Fibroblast of lung (primary cell): ENCODE measurements at places on chromosomes 1 and 21. TPM values are rescaled to one million over a fixed set of nuclear protein-coding genes. Genes with fewer than 3 reads are reported as not detected.

- peak; percentile 97 for DNase-seq
Measured at GRCh38 chr21:35204850-35205541, 155.9 kb upstream of the RUNX1 start.

- no peak overlapping the region for H3K4me3 ChIP-seq
- H3K27ac ChIP-seq, result no peak overlapping the region
- no peaks in the 10 kb centered on the region for H3K27me3 ChIP-seq
Measured at GRCh38 chr1:237353918-237354317, 311.9 kb downstream of the RYR2 start.

GRCh38 chr1:114334297-114334696 lies 176.7 kb downstream of the TRIM33 start:
- no peak overlapping the region for H3K27ac ChIP-seq
- no peaks in the 10 kb centered on the region for H3K4me1 ChIP-seq
- H3K27me3 ChIP-seq, result peaks cover 21% of the 10 kb centered on the region
- no peak for DNase-seq
- H3K36me3 ChIP-seq, result no peaks in the 10 kb centered on the region

DNA sequence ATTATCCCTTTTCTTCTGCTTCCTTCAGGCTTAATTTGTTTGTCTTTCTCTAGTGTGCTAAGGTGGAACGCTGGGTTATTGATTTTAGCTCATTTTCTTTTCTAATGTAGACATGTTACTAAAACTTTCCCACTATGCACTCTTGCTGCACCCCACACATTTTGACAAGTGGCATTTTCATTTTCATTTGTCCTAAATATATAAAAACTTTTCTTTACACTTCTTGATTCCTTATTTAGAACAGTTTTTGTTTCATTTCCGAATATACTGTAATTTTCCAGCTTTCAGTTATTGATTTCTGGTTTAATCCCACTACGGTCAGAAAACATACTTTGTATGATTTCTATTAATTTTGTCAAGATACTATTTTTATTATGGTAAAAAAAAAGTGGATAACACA lies 25.3 kb downstream of the SH3BP5L start:
- no peak for DNase-seq
- no peak overlapping the region for H3K27ac ChIP-seq
- no peaks in the 10 kb centered on the region for H3K36me3 ChIP-seq
- no peaks in the 10 kb centered on the region for H3K27me3 ChIP-seq
- no peaks in the 10 kb centered on the region for H3K4me1 ChIP-seq
- H3K4me3 ChIP-seq, result no peak overlapping the region

The KRTAP11-1 gene
- not detected in 2 replicates for total RNA-seq

The IQGAP3 gene
- 1.3 and 16.0 TPM in 2 replicates for total RNA-seq

The TNFRSF18 gene
- 0.77 and 1.3 TPM in 2 replicates for total RNA-seq

The INAVA gene
- not detected in 2 replicates for total RNA-seq

The CLEC20A gene
- not detected in 2 replicates for total RNA-seq
